Nucleus accumbens (tissue), 56 donors: ENCODE measurements at places on chromosomes 5 and 9.

GRCh38 chr9:89721971-89722530 lies 117.2 kb downstream of the GADD45G start:
- no peak for DNase-seq

DNA sequence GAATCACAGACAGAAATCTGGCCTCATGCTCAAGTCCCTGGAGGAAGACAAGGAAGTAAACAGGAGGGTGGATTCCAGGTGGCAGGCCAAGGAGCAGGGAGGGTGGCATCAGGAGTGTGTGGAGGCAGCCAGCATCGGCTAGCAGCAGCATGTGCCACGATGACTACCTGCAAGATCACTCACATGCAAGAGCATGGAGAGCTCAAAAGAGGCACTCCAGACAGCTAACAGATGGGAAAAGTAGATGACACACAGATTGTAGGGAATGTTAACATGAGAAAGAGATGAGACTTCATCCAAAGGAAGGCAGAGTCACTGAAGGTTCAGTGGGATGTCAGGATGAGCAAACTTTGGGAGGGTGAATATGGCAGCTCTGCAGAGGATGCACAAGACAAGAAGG lies 104.3 kb downstream of the SEMA5A start:
- no peak for DNase-seq

DNA sequence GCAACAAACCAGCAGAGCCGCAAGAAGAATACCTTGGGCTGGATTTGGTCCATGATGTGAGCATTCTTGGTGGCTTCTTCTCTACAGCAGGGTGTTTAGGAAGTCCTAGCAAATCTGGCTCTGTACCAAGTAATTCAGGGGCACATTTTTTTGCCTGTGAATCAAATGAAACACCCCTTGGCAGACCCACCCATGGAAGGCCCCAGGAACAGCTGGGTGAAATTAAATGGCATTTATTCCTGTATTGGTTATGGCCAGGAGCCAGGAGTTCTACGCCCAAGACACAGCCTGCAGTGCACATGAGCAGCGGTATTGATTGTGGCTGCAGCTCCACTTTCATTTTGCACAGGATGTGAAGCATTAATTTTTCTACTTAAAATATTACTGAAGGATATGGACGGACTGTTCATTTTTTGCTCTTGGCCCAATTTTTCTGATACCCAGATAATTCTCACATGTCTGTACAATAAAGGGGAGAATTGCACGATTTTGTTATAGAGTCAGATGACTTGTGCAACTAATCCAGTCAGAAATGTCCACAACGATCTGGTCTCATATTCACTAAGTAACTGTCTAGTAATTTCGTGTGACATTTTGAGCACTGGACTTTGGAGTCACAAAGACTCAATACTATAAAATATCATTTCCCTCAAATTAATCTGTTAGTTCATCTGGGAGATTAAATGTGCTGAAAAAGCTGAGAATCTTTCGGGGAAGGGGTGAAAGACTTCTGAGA lies 120.7 kb upstream of the APC start:
- no peak for DNase-seq

GRCh38 chr5:52800394-52801213 lies 12.9 kb downstream of the ITGA1 start:
- DNase-seq, result no peak
